NCI-H1092 (cell line): ENCODE measurements at places on chromosomes 1 and 21.
A peak's percentile ranks its signal among the peaks of the same experiment; 100 is the strongest.

GRCh38 chr1:234659538-234659937 is 49.6 kb upstream of the IRF2BP2 start:
- no peak for DNase-seq

GRCh38 chr1:208165659-208166058 is 78.5 kb downstream of the PLXNA2 start:
- no peak for DNase-seq

DNA sequence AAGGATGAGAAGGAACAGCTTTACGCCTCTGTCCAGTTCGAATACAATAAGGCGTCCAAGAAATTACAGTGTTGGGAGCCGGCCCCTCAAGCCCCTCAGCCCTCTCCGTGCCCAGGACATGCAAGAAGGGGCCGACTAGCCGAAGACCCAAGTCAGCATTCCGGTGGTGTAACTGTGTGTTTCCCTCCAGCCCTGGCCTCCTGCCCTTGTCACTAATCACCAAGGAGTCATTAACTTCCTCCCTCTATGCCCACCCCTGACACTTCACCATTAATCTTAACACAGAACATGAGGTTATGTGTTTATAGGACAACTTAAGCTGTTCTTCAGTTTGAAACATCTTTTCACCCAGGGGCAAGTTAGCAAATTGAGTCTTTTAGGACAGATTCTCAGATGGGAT is 16.4 kb upstream of the C4BPB start:
- no peak for DNase-seq

DNA sequence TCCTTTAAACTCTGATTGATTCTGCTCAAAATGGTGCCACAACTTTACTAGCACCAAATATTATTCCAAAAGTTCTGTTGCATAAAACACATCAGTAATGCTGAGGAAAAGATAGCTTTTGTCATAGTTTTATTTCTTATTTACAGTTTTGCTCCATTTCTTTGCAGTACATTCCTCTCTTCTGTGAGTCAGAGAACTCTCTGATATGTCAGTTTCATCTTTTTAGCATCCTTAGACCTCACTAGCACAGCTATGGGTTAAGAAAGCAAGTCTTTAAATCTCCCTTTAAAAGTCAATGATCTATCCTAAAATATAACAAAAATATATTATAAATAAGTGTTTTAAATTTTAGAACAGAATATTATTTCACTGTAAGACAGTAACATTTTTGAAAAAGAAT is 356.6 kb upstream of the SNX7 start:
- no peak for DNase-seq

- DNase-seq = no peak
Measured at GRCh38 chr1:145858238-145858900, 512 bp downstream of the PIAS3 start.

DNA sequence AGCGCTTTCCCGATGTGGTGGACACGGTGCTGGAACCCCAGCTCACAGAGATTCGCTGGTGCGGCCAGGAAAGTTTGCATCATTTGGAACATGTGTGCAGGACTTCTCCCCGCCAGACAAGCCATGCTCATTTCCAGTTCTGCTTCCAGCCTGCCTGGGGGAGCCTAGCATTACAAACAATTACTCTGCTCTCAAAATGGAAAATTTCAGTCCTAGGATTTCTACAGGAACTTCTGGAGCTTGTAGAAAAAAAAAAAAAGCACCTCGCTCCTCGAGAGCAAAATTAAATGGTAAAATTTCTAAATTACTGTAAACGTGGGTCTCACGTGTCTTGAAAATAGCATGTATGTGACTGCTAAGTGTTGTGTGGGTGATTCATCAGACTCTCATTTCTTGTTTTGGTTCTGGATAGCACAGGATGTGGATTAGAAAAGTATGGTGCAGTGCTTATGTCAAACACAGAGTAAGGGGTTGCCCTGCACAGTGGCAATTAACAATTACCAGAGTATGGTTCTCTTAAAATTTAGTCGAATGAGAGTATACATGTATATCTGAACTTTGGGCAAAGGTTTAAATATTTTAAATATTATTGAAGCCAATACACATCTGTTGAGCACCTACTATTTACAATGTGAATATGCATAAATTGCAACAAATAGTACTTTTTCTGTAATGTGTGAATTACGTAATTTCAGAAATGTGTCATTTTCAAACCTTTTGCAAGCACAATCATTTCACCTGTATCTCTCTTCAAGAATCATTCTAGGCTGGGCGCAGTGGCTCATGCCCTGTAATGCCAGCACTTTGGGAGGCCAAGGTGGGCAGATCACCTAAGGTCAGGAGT is 61.8 kb upstream of the PTGFRN start:
- DNase-seq = no peak

GRCh38 chr1:64884261-64885040 is 81.9 kb downstream of the JAK1 start:
- DNase-seq = no peak

DNA sequence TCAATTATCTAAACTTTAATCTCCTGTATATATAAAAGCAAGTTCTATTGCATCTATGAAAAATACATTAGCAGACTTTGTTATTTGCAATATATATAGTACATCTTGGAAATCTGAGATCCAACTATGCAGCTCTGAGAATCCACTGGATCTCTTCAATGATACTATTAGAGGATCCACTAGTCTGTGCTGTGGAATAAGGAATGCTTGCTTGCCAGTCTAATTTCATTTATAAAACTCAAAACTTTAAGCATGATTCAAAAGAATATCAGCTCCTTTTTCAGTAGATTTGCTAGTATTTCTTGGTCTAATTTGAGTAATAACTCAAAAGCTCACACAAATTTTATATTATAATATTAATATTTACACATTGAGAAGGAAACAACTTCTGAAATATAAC is 115.1 kb downstream of the SPATA6 start:
- no peak for DNase-seq

DNA sequence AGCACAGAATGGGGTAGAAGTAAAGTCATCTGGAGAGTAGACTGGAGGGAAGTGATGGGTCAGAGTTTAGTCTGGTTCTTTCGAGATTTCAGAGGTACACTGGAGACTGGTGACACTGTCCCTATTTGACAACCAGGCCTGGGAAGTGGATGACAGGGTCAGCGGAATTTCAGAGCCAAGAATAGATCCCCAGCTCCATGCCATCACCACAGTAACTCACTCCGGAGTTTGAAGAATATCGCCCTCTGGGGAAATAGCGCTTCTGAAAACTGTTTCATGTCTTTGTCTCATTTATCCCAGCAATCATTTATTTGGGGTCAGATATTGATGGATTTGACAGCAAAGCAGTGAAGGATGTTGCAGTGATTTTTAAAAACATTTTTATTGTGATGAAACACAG is 7.6 kb upstream of the NFASC start:
- DNase-seq = no peak

DNA sequence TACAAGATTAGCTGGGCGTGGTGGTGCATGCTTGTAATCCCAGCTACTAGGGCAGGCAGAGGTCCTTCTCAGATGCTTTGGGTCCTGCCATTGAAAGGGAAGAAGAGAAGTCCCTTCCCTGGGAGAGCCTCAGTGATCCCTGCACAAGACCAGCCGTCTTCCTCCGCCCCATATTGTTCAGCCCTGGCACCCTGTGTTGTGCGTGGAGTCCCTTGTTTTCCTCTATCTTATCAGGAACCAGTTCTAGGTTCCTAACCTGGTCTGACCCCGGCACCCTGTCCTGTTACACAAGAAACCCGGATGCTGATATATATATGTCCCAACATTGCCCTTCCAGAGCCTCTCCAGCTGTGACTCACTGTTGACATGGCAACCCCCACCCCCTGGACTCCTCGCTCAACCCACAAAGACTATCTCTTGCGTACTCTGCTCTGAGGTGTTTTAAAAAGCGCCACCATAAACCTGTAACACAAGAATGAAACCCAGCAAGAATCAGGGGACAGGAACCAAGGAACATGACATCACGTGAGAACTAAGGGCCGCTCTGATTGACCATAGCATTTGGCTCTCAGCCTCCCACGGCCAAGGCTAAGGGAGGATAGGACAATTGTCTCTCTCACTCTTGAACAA is 4.8 kb downstream of the MX2 start:
- no peak for DNase-seq

GRCh38 chr21:33767236-33767635 is 124.9 kb downstream of the ITSN1 start:
- DNase-seq = no peak

GRCh38 chr1:1143636-1144035 is 27.7 kb upstream of the C1orf159 start:
- DNase-seq = no peak

DNA sequence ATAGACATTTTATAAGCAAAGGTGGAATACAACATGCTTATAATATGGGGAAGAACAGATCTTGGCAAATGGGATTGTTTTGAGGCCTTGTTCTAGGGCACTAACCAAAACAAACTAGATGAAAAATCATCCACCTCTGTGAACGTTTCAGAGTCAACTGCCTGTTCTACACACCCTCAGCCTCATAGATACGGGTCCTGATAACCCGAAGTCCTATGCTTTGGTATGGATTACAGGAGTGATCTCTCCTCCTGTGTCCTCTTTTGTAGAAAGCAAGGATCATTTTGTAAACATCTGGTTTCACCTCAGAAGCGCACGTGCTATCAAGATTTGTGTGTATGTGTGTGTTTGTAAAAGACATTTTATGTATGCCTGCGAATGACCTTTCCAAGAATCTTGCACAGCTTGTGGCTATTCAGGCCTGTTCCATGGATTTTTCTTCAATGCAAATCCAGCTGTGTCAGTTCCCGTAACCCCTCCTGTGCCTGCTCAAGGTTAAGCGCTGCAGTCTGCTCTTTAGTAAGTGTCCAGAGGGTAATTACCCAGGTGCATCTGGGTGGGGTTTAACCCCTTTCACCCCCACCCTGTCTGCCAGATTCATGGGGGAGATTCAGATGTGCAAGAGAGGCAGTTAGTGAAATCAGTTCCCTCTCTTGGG is 132.4 kb downstream of the ROR1 start:
- DNase-seq = no peak

GRCh38 chr1:117967881-117968280 is 38.3 kb downstream of the WDR3 start:
- DNase-seq = peak; percentile 73

DNA sequence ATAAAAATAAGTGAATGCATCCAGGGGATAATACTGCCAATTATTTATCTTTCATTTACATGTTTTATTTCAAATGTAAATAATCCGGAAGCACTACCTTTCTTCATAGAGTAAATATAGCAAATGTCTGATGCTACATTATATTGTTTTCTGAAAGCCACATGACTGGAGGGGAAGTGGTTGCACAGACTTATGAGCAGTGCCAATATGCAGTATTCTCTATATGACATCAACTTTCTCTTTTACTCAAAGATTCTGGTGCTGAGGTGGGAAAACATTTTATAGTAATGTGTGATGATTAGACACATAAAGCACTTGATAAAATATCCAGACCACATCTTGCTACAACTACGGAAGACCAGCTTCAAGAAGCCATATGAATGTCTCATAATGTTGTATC is 314.7 kb downstream of the NEGR1 start:
- DNase-seq = no peak

GRCh38 chr1:230113593-230114236 is 46.7 kb downstream of the GALNT2 start:
- DNase-seq = no peak

GRCh38 chr1:2299131-2299627 is 71.1 kb downstream of the SKI start:
- no peak for DNase-seq

GRCh38 chr1:44588551-44589210 is 85.6 kb downstream of the TMEM53 start:
- DNase-seq = no peak
